ENCODE measurements at places on chromosomes 3 and 15.

DNA sequence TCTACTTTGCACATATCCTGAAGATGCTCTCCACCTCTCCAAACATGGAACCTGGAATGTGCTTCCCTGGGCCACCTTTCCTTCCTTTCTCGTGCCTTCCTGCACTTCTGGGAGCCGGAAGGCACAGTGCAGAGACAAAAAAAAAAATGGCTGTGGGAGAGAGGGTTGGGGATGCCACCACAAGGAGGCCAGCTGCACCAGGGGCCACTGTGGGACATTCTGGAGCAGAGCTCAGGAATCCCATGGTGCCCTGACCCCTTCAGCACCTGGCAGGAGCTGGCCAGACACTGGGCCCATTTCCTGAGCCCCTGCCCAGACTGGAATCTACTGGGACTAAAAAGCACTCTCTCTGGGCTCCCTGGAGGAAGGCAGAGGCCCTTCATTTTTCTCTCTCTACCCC is 7.9 kb upstream of the BCL2L10 start:
- no peak for DNase-seq

GRCh38 chr3:148820361-148821245 is 7.0 kb upstream of the CPB1 start:
- DNase-seq: no peak

- DNase-seq: no peak
Measured at GRCh38 chr15:68334661-68335124, 57.1 kb downstream of the FEM1B start.

DNA sequence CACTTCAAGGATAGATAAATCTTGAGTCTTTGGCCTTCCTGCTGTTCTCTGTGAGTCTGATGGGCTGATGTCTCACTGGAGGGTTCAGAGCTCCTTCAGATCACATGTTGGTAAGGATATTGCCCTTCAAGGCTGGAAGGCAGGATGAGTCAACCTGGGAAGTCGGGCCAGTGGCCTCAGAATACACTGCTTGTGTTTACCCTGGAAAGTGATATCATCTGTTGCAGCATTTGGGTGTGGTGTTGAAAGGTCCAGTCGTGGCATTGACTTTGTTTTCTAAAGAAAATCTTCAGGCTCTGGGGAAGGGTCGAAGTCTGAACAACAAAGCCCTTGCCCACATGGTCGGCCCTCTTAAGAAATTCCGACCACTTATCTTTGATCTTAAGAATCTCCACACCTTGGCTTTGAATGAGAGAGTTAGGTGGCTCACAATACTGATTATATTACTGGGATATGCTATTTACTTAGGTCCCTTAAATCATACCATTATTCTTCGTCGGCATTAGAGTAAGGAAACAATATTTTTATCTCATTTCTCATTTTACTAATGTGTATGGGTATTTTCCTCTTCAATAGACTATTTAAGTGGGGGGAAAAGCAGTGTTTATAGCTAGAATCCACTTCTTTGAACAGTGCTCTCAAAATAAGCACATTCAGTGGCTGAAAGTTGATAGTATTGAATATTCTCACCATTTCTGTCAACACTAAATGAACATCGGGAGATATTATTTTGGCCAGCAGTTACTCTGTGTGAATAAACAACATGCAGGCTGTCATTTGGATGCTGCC is 303.9 kb upstream of the RASGRP1 start:
- no peak for DNase-seq

- no peak for DNase-seq
Measured at GRCh38 chr3:21158861-21159542, 592.0 kb downstream of the ZNF385D start.

DNA sequence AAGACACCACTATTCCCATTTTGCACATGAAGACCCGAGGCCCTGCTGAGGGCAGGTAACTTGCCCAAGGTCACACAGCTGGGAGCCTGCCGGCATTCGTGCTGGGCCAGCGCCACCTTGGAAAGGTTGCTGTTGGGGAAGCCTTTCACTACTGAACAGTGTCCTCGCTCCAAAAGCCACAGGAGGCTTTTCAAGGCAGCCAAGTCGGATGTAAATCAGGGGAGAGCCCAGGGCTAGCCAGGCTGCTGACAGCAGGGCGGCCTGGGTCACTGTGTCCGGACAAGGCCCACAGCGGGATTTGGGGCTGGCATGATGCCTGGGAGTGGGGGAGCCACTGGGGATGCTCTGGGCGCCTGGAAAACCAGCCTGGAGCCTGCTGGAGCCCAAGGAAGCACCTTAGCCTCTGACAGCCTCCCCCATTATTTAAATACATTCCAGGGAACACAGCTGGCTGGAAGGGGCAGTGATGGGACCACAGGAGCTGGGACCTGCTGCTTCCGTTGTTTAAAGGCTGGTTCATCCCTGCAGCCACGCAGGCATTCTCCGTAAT is 10.5 kb downstream of the SLC6A6 start:
- DNase-seq: no peak

GRCh38 chr15:63544258-63545026 is 40.0 kb downstream of the USP3 start:
- DNase-seq: no peak

GRCh38 chr15:88649753-88650551 is 11.1 kb downstream of the ISG20 start:
- DNase-seq: no peak

GRCh38 chr3:8303466-8303865 is 198.2 kb upstream of the LMCD1 start:
- DNase-seq: no peak

DNA sequence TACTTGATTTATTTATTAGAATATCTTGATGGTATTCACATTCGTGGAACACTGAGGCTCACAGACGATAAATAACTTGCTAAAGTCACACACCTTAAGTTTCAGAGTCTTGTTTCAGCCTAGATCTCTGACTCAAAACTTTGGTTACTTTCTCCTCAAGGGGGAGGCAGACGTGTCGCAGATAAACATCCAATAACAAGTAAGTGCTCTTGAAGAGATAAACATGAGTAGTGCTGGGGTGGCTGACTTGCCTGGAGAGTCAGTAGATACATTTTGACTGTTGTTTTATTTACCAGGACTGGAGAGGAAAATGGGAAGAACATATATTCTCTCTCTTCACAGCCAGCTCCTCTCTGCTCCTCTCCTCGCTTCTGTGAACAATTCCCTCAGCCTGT is 31.3 kb downstream of the FBXO45 start:
- DNase-seq: no peak

GRCh38 chr3:167406876-167407492 is 26.9 kb upstream of the ZBBX start:
- no peak for DNase-seq

GRCh38 chr3:23728601-23729117 is 77.1 kb upstream of the UBE2E1 start:
- no peak for DNase-seq

DNA sequence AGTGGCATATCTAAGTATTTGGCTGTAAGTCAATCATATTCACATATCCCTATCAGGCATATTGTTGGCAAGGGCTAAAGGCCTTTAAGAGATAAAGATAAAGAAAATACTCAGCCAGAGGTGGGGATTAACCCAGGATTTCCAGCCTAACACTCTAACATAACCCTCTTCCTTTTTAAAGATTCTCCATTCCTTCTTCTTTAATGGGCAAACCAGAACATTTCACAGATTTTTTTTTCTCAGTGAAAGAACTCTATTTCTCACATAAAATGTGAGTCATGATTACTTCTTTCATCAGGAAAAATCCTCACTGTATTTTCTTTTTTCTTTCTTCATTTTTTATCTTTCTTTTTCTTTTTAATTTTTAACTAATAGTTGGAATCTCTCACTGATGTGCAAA is 200.4 kb downstream of the NR1D2 start:
- DNase-seq: no peak

DNA sequence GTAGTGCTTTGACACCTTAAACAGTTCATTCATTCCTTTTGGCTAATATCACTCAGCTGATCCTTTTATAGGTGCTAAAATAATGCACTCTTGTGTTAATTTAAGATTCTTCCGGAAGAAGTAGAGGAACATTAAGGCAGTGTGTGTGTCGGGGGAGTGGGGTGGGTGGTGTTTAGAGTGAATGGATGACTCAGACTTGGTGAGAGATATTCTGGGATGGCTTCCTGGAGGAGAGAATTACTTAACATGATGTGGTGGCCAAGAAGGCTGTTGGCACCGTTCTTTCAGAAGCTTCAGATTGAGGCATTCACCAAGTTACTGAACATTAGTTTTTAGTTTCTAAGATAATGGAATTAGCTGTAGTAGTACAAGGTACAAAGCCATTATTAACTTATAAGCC is 125.6 kb upstream of the ROPN1 start:
- DNase-seq: no peak

DNA sequence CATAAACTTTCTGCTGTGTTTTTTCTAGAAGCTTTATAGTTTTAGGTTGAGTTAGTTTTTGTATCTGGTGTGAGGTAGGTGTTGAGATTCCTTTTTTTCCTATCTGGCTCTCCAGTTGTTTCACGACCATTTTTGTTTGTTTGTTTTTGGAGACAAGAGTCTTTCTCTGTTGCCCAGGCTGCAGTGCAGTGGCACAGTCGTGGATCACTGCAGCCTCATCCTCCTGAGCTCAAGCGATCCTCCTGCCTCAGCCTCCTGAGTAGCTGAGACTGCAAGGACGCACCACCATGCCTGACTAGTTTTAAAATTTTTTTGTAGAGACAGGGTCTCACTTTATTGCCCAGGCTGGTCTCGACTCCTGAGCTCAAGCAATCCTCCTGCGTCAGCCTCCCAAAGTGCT is 20.6 kb downstream of the RNF111 start:
- DNase-seq: no peak

DNA sequence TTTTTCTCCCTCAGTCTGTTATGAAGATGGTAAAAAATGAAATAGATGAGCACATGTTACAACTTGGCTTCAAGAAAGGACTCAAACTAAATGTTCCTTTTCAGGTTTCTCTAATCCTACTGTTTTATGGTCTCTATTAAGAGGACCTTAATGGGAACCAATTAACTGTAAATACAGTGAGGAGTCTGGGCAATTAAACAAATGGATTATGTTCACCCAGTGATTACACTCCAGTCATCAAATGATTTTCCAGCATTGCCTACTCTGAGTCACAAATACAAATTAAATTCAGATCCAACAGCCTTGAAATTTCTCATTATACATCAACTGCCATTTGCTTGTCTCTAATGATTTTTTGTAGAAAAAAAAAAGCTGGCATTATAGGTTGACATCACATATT is 129.2 kb downstream of the NEK10 start:
- no peak for DNase-seq

- DNase-seq: no peak
Measured at GRCh38 chr15:51424780-51425179, 83.3 kb downstream of the GLDN start.

GRCh38 chr3:7632305-7632704 is 771.4 kb downstream of the GRM7 start:
- DNase-seq: no peak

GRCh38 chr3:27591312-27592210 is 107.4 kb upstream of the SLC4A7 start:
- peak; percentile 15 for DNase-seq
